ENCODE measurements at places on chromosomes 6 and 20.

DNA sequence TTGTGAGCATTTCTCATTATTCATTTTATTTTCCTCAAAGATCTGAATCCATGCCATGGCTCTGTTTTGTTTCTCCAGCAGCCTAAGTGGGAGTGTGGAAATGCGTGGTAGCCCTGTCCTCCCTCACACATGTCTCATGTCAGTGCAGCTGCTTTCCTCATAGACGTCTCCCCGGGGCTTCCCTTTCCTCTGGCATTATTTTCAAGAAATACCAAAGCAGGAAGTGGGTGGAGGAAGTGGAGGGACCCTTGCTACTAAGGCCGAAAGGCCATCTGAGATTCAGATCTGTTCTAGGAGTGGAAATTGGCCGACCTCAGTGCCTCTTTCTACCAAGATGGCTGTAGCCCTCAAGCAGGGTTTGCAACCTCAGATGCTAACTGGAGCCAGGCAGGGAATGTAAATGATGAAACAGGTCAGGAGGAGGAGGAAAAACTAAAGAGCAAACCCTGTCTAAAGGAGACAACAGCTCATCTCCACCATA, 420.9 kb upstream of the PLCB4 start:
- no peak for DNase-seq

- no peak for DNase-seq
Measured at GRCh38 chr6:108294297-108294726, 542 bp upstream of the AFG1L start.

- DNase-seq, result no peak
Measured at GRCh38 chr6:126131246-126131645, 144.9 kb downstream of the TRMT11 start.

DNA sequence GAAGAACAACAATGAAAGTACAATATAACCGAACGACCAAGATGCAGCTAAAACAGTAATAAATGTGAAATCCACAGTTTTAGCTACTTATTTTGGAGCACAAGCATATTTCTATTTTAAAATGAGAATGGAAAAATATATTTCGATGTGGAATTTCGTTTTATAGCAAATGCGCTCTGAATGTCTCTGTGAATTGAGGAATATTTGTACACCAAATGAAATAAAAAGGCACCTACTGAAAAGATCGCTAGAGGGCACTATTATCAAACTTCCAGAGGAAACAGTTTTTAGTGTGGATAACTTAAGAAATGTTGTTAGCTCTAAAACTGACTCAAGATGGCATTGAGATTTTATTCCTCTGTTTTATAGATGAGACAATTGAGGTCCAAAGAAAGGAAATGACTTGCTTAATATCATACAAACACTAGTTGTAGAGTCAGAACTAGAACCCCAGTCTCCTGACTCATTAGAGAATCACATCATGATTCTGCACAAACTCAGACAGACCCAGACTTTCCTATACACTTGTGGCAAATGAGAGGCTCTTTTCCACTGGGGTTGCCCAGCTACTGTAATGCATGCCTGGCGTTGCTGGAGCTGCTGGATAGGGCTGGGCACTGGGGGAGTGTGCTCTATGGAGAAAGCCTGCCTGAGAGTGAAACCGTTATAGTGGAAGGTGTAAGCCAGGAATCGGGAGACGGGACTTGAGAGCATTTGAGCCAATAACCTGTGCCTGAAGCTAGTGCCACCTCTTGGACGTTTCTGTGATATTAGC, 51.9 kb downstream of the GCLC start:
- DNase-seq, result peak; percentile 59

GRCh38 chr6:26056583-26057350, 30.5 kb upstream of the HFE start:
- peak; percentile 80 for DNase-seq

- DNase-seq, result no peak
Measured at GRCh38 chr6:43634702-43635303, 837 bp upstream of the MAD2L1BP start.

DNA sequence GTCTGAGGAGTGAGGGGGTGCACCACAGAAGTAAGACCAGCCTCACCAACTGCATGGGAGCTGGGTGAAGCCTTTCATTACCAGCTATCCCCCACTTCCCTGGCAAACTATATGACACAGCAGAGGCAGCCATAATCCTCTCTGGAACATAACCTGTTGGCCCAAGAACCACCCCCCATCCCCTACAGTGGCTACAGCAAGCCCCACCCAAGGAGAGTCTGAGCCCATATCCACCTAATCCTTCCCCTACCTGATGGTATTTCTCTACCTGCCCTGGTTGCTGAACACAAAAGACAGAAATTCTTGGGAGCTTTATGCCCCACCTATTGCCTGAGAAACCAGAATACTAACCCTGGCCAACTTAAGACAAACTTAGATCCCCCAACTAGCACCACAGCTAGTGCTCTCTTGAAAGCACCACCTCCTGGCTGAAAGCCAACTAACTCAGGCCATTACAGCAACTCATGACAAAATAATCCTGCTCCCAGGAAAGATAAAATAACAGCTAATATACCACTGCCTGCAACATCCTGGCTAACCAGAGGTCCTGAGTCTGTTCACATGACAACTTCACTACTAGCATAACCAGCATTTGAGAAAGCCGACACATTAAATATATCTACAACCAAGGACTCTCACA, 11.2 kb downstream of the RNGTT start:
- no peak for DNase-seq

DNA sequence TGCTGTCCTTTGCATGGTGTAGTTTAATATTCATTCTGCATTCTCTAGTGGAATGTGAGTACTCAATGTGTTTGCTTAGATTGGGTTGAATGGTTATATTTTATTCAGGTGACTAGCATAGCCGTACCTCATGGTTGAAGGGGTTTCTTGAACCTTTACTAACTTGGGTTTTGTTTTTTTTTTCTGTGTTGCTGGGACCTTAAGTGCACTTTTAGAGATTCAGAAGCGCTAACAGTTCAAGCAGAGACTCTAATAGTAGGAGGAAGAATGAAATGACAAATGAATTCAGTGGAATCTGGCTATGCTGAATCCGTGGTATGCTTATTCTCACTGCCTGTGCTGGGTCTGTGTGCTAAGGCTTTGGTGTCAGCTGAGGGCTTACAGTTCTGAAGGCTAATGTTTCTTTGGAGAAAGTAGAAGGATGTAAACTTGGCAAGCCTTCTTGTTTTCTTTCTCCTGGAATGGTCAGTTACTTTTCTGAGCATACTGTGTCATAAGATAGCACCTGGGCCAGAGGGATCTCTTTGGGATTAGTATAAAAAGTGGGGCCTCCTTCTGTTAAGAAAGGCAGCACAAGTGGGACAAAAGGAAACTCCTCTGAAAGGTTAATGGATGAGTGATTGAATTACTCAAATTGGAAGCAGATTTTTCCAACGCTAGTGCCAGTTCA, 28.7 kb downstream of the RNF144B start:
- no peak for DNase-seq

- no peak for DNase-seq
Measured at GRCh38 chr6:132399376-132400074, 1.8 kb downstream of the MOXD1 start.

DNA sequence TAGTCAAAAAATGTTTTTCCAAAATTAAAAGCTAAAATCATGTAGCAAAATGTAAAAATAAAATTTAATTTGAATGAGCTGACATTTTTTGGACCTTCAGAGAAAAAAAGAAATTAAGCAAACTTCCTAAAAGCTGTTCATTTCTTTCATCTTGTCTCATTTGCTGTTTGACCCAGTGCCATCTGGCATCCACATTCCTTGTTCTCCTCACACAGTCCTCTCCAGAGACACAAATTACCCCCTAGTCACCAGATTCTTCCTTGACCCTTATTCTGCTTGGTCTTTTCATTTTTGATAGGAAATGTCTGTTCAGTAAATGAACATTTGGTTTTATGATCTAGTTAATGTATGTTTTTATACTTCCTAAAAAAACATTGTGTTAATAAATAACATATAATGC, 55.2 kb downstream of the HDDC2 start:
- DNase-seq, result no peak

DNA sequence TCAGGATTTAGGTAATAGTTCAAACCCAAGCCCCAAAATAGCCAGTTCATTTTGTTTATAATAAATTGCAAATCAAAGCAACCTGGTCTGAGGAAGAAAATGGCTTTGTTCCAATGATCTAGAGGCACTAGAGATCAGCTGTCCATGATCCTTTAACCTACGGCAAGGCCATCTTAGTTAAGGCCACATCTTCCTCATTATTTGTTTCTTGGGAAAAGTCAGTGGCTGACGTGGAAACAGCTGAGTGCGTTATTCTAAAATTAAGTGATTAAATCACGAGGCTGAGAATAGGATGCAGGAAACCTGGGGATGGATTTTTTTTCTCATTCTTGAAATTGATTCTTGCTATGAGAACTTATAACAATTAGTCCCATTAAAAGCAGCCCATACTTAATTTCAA, 10.1 kb upstream of the TENT5A start:
- no peak for DNase-seq

GRCh38 chr6:137432054-137432611, 62.1 kb downstream of the OLIG3 start:
- no peak for DNase-seq

DNA sequence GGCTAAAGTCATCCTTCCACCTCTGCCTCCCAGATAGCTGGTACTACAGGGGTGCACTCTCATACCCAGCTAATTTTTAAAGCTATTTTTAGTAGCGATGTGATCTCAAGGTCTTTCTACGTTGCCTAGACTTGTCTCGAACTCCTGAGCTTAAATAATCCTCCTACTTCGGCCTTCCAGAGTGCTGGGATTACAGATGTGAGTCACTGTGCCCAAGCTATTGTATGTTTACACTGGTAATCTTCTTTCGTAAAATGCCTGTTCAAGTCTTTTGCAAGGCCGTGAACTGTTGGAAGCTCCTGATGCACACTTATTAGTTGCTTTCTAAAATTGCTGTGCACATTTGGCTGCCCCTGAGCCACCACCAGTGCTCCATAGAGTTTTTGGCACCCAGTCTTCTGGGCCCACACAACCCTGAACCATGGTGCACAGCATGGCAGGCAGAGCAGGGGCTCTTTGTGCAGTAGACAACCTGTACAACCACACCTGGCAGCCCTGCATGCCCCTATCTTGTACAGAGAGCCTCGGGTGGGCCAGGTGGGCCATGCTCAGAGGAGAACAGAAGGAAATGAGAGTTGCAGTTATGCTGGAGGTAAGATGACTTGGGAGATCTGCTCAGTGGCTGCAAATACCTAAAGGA, 33.3 kb downstream of the PDRG1 start:
- DNase-seq, result no peak

- peak; percentile 58 for DNase-seq
Measured at GRCh38 chr20:21105429-21106170, 558 bp downstream of the LINC00237 start.

DNA sequence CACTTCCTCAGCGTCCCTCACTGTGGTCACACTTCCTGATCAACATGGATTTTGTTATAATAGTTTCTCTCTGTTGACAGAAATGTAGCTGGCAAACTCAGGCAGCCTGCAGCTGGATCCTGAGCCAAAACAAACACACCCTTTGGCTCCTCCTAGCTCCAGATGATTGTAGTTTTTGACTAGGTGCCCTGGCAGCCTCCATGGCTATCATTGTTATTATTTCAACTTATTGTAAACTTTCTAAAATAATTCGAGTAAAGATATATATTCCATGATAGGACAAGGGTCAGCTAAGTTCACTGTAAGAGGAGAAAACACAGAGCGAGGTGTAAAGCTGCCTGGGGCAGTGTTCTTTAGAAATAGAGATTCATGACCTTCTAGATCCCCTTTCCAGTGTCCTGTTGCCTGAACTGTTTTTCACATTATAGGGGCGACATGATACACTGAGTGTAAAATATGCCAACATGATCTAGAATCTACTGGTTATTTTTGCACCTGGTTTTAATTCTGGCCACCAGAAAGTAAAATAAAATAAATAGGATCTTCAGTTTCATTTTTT, 98.2 kb upstream of the HDGFL1 start:
- DNase-seq, result no peak

DNA sequence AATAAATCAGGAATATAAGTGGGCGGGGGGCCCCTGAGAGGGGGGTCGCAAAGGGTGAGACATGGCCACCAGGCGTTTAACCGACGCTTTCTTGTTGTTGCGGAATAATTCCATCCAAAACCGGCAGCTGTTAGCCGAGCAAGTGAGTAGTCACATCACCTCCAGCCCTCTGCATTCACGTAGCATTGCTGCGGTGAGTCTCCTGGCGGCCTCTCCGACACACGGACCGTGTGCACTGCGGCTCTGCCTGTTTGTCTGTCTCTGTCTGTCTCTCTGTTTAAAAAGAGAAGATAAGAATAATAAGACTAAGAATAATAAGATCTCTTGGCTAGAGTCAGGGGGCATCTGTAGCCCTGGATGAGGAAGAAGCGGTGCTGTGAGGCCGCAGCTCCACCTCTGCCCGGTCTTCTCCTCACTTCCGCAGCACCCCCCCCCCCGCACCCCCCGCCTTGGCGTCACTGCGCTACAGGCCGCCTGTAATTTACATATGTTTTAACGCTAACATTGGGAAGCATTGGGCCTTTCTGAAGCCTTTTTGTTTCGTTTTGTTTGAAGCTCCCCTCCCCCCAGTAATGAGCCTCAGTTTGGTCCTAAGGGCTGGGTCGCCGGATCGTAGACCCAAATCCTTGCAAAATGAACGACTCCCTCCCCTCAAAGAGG, 993 bp downstream of the STX16 start:
- peak; percentile 79 for DNase-seq

DNA sequence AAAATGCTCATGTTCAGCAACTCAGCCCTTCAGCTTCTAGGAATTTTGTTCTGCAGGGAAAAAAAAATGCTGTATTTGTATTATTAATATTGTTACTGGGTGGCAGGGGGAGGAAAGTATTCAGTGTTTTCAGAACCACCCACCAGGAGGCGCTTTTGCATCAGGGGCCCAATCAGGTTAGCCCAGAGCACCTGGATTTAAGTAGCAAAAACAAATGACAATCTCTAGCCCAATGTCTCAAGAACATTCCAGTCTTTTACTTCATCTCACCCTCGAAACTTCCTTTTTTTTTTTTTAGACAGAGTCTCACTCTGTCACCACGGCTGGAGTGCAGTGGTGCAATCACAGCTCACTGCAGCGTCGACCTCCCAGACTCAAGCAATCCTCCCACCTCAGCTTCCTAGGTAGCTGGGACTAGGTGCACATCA, 635 bp upstream of the C20orf203 start:
- peak; percentile 85 for DNase-seq

DNA sequence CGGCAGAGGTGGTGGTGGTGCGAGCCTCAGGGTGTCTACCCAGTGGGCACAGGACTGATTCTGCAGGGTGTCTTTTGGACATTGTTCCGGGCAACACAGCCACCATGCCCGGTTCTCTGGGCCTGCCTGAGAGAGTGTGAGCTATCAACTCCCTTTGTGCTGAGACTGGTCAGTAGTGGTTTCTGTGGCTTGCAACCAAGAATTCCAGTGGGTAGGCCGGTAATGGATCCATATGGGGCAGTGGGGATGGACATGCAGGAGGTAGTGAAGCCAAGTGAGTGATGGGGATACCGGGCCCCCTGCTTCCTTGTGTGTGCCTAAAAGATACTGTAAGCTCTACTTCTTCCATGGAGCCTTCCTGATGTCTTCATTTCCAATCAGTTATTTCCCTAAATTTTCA, 71.0 kb downstream of the CDC5L start:
- DNase-seq, result no peak

DNA sequence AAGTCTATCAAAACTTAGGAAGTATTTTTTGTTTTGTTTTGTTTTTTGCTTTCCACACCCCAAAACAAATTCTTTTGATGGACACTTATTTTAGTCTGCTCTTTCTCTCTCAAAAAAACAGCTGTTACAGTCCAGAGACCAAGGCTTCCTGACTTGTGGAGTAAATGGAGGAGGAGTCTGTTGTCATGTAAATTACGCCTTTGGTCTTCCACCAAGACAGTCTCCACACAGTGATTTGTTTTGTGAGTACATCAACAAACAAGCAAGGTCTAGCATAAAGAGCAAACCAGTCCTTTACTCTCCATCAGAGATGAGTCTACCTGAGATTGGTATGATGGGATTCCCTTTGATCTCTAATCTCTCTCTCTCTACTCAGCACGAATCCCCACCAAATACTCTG, 588.0 kb upstream of the ARID1B start:
- DNase-seq, result no peak
